Stimulated activated CD8-positive, alpha-beta memory T cell treated with anti-CD3 and anti-CD28 coated beads, Interleukin-12 subunit alpha, Interleukin-12 subunit beta, amount 100 ng/mL, for 4 hours (primary cell): ENCODE measurements at places on chromosomes 4 and X.

DNA sequence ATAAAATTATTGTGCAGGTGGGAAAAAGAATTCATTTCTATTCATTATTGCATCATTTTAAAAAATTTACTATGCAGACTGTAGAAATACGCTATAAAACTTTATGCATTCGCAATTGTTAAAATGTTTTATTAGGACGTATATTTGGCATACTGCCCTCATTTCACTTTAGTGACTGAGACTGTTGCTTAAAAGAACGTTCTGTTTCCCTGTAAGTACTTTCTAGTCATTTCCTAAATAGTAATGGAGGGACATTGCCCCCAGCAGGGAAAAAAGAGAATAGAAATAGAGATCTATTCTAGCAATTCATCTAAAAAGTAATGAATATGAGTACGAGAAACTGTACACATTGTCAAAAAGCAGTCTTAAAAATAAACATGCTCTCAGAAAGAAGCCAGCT lies 1295.8 kb upstream of the TENM3 start:
- DNase-seq = no peak

DNA sequence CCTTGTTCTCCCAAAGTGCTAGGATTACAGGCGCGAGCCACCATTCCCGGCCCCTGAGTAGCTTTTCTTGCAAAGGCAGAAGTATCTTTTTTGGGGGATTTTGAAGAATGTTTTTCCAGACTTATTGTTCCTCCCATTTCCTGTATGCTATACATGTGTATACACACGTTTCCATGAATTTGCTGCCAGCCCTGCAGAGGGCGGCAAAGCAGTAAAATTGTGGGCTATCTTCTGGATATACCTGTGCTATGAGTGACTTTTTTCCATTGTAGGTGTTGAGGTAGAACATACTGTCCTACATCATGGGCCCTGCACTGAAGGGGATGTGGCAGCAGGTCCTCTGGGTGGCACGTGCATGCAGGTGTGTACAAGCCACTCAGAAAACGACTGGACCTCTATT lies 16.9 kb upstream of the MED28 start:
- DNase-seq = no peak

GRCh38 chrX:139831675-139832456 lies 101.0 kb downstream of the ATP11C start:
- DNase-seq = no peak

GRCh38 chrX:42797651-42798269 lies 19.8 kb upstream of the PPP1R2C start:
- no peak for DNase-seq

DNA sequence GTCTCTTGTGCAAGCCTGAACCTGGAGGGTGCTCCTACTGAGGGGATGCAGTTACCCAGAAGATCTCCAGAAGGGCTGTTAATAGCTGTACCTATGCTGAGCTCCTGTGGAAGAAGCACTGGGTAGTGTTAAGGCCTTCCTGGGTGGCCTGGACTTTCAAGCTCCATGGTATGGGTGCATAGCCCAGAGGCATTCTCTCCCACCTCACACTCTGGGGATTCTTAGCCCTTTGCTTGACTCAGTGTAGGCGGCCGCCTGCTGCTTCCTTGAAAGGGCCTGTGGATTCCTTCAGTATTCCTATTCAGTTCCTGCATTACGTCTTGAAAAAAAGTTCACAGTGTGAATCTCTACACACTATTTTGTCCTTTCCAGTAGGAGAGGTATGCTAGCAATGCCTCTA lies 235.7 kb upstream of the MAGEB16 start:
- no peak for DNase-seq

GRCh38 chrX:69290292-69290691 lies 125.0 kb upstream of the PJA1 start:
- DNase-seq = no peak

DNA sequence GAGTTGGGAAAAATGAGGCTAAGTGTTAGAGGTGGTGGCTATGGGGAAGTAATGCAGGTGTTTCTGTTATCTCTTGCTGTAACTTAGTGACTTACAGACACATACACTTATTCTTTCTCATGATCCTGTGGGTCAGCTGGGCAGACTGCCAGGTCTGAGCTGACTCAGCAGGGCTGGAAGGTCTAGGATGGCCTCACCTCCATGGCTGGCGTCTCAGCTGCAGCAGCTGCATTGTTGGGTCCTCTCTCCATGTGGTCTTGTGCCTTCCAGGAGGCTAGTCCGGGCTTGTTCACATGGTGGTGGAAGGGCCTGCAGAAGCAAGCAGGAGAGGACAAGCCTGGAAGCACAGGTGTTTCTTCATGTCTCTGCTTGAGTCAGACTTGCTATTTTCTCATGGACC lies 172.7 kb downstream of the NHS start:
- no peak for DNase-seq

DNA sequence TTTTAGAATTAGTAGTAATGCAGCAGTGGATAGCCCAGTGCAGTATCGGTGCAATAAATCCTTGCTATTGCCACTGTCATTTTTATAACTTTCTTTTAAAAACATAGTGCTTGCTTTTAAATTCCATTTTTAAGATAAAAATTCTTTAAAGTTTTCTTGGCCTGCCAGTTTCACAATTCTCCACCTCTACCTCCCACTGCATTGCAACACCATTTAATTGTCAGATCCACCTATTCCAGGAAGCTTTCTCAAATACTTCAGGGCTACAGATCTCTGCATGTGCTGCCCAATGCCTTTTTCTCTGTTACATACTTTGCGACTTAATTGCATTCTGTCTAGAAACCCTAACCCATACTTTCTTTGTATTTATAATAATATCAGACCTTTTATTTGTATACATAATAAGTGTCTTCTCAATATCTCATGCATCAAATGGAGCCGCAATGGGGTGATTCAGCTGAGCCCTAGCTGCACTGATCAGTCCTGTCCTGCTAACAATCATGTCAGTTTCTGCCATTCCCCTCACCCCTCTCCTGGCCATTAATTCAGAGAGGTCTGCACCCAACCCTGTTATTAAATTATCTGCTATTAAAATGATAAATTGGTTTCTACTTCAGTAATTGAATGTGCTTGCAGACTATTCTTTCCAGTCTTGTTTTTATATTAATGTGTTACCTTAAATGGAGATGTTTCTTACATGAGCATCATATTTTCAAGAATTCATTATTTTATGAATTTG lies 193.1 kb downstream of the SLIT2 start:
- no peak for DNase-seq

- no peak for DNase-seq
These were observed 17.9 kb downstream of the STK26 start for GRCh38 chrX:132041015-132041414.

- DNase-seq = no peak
These were observed 166.7 kb downstream of the CRLF2 start for GRCh38 chrX:1045680-1046314.

- DNase-seq = no peak
These were observed 9.9 kb upstream of the SPATA4 start for GRCh38 chr4:176205299-176205698.

DNA sequence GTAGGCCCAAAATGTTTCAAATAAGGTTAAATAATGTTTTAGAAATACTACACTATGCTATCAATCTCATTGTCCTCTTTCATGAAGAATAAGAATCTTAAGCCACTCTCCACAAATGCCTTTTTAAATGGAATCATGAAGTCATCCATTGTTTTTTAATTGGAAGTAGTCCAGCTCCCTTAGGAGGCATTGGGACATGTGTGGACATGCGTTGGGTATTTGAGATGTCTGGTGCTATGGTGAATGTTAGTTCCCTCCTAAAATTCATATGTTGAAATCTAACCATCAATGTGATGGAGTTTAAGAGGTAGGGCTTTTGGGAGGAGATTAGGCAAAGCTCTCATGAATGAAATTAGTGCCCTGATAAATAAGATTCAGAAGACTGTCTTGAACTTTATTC lies 289.0 kb downstream of the C4orf33 start:
- DNase-seq = no peak

GRCh38 chr4:88448889-88449288 lies 8.0 kb upstream of the HERC5 start:
- DNase-seq = no peak

DNA sequence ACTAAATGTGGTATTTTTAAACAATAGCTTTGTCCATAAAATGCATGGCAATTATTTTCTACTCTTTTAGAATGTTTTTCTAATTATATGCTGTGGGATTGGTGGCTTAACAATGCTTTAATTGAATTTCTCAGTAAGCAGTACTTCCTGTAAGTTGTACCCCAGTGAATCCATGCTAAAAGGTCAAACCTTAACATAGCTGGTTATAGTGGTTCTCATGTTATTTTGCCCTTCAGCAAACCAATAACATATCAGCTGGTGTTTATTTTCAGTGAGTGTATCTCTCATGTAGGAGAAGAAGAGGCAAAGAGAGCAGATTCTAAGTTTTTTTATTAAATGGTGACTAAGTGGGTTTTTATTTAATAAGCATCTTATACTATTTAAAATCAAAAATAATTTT lies 41.5 kb downstream of the BTC start:
- DNase-seq = no peak

GRCh38 chr4:148126825-148127224 lies 315.4 kb downstream of the NR3C2 start:
- DNase-seq = no peak

- DNase-seq = no peak
These were observed at the start of gene GSX2 for GRCh38 chr4:54099748-54100574. Gene GSX2 (plus strand): TSS chr4:54100163. CDS start chr4:54100345, 182 bp downstream.

DNA sequence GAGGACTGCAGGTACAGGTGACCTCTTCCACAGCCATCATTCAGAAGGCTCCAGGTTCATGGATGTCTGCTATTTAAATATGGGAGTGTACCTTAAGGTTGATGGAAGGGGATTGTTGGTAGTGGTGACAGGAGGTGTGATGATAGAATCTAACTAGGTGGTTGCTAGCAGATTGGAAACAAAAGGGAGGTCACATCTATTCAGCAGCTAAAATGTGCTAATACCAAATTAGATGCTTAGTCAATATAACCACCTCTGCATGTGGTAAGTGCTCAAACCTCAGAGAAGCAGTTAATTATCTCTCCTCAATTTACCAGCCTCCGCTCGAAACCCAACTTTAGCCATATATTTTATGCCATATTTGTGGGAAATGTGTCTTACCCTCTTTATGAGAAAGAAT lies 98.7 kb upstream of the CCSER1 start:
- DNase-seq = no peak

DNA sequence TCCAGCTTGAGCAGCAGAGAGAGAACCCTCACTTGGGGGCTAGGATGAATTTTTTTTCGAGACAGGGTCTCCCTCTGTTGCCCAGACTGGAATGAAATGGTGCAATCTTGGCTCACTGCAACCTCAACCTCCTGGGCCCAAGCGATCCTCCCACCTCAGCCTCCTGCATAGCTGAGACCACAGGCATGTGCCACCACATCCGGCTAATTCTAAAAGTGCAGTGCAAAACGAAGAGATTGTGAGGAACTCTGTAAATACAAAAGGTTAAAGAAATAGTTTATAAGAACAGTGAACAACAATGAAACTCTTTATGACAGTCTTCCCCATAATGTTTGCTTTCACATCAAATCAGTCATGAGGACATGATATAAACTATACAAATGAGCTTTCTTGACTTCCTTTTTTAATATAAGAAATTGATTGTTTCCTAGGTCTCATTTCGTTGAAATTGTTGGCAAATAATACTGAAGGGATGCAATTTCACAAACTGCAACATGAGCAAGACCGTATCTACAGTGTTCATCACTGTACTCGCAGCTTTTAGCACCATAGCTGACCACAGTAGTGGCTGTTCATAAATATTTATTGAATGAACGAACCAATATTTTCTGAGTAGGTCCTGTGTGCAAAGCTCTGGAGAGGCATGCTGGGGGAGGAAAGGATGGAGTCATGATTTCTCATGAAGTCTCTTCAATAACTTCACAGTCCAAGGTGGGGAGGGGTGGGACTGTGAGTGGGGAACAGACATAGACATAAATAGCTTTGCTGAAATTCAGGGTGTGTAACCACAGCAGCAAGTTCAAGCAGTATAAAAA lies 116.1 kb downstream of the SHROOM3 start:
- no peak for DNase-seq

DNA sequence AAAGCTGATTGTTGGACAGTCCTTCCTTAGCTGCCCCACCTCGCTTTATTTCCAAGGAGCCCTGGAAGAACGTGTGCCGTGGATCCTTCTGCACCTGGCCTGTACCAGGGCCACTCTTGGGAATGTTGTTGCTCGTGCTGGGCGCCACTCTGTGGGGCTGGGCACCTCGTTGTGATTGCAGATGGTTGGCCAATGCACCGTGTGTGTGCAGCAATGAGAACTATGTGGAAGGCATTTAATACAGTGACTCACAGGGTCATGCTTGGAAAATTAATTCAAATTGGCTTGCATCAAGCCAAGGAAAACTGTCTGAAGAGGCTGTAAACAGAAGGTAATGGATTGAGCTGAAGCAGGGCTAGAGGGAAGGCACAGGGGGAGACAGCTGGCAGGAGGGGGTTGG lies 37.0 kb upstream of the CD99L2 start:
- DNase-seq = no peak

GRCh38 chrX:63470506-63470905 lies 119.4 kb upstream of the SPIN4 start:
- no peak for DNase-seq

- no peak for DNase-seq
These were observed 47.3 kb upstream of the SCML1 start for GRCh38 chrX:17689971-17690409.

GRCh38 chr4:143641361-143641760 lies 59.1 kb downstream of the FREM3 start:
- DNase-seq = no peak

- no peak for DNase-seq
These were observed 664 bp downstream of the MED12 start for GRCh38 chrX:71118985-71119535.

GRCh38 chr4:24657768-24658617 lies 73.6 kb upstream of the DHX15 start:
- no peak for DNase-seq

- no peak for DNase-seq
These were observed 41.1 kb upstream of the IBSP start for GRCh38 chr4:87758270-87758669.

- no peak for DNase-seq
These were observed 17.9 kb upstream of the PDE5A start for GRCh38 chr4:119646347-119647071.

DNA sequence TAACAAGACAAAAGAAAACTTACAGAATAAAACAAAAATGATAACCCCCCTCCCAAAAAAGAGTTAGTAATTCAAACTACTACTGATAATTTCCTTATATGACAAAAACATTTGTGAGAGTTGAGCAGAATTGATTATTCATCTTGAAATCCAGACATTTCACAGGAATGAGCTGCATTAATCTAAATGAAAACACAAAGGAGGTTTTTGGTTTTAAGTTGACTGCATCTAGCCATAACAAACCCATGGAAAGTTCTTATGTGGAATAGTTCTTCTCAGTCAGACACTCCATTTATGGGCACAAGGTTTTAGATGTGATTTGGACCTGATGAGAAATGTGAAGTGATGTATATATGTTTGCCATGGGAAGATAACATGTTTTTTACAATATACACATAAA lies 95.4 kb downstream of the VCX2 start:
- no peak for DNase-seq
